Small intestine (tissue), 16 donors: ENCODE measurements at places on chromosomes 7 and 10. TPM values are rescaled to one million over a fixed set of nuclear protein-coding genes. Genes with fewer than 3 reads are reported as not detected.

The TAS2R39 gene
- polyA plus RNA-seq, result not detected

The ITIH5 gene
- 0.54 TPM for polyA plus RNA-seq

The GNGT1 gene
- not detected for polyA plus RNA-seq

The SYCE1 gene
- polyA plus RNA-seq, result 0.24 TPM

GRCh38 chr7:154776350-154776749, 226.6 kb downstream of the PAXIP1 start:
- no peaks in the 10 kb centered on the region for H3K27me3 ChIP-seq
- H3K36me3 ChIP-seq, result no peaks in the 10 kb centered on the region
- no peak overlapping the region for H3K4me3 ChIP-seq
- no peaks in the 10 kb centered on the region for H3K4me1 ChIP-seq
- H3K27ac ChIP-seq, result no peak overlapping the region

GRCh38 chr10:4070184-4070583, 285.2 kb upstream of the KLF6 start:
- H3K27me3 ChIP-seq, result no peaks in the 10 kb centered on the region
- no peak overlapping the region for H3K4me3 ChIP-seq
- H3K36me3 ChIP-seq, result no peaks in the 10 kb centered on the region
